Activated CD8-positive, alpha-beta T cell treated with anti-CD3 and anti-CD28 coated beads, Interleukin-2, amount 10 ng/mL, durations not matched to agents 7 days and 5 days (primary cell): ENCODE measurements at places on chromosomes 5 and 9. TPM values are rescaled to one million over a fixed set of nuclear protein-coding genes. Genes with fewer than 3 reads are reported as not detected.

PCDHB5 gene
- not detected for total RNA-seq

- peak overlapping the region; percentile 97 for H3K27ac ChIP-seq
- H3K36me3 ChIP-seq, result peaks cover 8% of the 10 kb centered on the region
These were observed 1.1 kb downstream of the SSNA1 start for GRCh38 chr9:137189297-137190295.

DNA sequence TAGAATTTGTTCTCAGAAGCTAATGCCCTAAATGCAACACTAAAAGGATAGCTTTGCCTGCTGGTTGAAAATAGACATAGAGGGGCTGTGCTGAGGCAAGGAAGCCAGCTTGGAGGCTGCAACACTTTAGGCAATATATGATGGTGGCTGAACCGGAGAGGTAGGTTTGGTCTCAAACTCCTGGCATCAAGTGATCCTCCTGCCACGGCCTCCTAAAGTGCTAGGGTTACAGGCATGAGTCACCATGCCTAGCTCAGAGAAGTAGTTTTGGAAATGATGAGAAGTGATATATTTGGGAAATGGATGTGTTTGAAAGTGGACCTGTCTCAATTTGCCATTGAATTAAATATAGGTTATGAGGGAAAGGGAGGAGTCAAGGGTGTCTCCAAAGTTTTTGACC, 10.0 kb downstream of the DUSP1 start:
- H3K36me3 ChIP-seq, result no peaks in the 10 kb centered on the region
- peaks cover 15% of the 10 kb centered on the region for H3K4me1 ChIP-seq
- H3K27ac ChIP-seq, result no peak overlapping the region
- peaks cover 7% of the 10 kb centered on the region for H3K27me3 ChIP-seq

DNA sequence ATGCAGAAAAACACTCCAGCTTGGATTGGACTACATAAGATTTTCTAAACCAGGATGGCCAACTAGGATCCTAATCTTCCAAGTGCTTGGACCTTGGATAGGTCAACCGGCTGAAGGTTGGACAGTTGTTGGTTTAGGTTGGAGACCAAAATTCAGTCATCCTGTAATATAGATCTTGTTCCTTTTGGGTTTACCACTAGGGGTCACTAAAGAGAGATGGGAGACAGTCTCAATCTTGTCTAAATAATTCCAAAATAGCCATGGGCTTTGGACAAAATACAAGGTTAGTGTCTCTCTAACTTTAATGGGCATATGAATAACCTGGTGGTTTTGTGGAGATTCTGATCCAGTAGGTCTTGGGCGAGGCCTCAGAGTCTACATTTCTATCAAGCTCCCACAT, 148.7 kb upstream of the ERCC6L2 start:
- H3K27me3 ChIP-seq, result peaks cover 14% of the 10 kb centered on the region
- no peak overlapping the region for H3K27ac ChIP-seq
- peaks cover 46% of the 10 kb centered on the region for H3K4me1 ChIP-seq
- no peak for DNase-seq

DNA sequence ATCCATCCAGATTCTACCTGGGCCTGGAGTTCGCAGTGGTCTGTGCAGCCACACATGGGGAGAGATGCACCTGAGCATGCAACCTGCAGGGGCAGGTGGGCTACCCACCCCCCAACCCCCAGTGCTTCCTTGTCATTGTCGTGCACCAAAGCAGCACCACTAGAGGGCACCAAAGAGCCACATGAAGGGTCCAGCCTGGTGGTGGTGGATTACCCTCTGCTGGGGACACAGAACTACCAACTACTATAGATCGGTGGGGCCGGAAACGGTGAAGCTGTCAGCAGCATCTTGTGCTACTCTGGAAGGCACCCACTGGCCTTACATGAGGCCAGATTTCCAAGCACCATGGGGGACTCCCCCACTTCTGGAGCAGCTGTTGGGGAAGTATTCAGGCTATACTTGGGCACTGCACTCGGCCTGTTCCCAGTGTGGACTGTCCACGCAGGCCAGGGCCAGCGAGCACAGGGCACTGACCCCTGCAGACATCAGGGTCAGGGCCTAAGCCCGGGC, 60.2 kb upstream of the TBC1D2 start:
- H3K27me3 ChIP-seq, result no peaks in the 10 kb centered on the region
- H3K27ac ChIP-seq, result no peak overlapping the region
- H3K4me1 ChIP-seq, result no peaks in the 10 kb centered on the region
- no peaks in the 10 kb centered on the region for H3K36me3 ChIP-seq

- H3K27ac ChIP-seq, result no peak overlapping the region
- peaks cover 2% of the 10 kb centered on the region for H3K27me3 ChIP-seq
- DNase-seq, result no peak
- no peaks in the 10 kb centered on the region for H3K36me3 ChIP-seq
- H3K4me1 ChIP-seq, result no peaks in the 10 kb centered on the region
- H3K4me3 ChIP-seq, result no peak overlapping the region
These were observed 71.8 kb downstream of the FRMD3 start for GRCh38 chr9:83466351-83466750.

- peaks cover 11% of the 10 kb centered on the region for H3K4me1 ChIP-seq
- H3K27me3 ChIP-seq, result peaks cover 10% of the 10 kb centered on the region
- H3K27ac ChIP-seq, result no peak overlapping the region
- H3K36me3 ChIP-seq, result no peaks in the 10 kb centered on the region
- no peak for DNase-seq
- H3K4me3 ChIP-seq, result no peak overlapping the region
These were observed 19.6 kb upstream of the ARL15 start for GRCh38 chr5:54329731-54330709.

DNA sequence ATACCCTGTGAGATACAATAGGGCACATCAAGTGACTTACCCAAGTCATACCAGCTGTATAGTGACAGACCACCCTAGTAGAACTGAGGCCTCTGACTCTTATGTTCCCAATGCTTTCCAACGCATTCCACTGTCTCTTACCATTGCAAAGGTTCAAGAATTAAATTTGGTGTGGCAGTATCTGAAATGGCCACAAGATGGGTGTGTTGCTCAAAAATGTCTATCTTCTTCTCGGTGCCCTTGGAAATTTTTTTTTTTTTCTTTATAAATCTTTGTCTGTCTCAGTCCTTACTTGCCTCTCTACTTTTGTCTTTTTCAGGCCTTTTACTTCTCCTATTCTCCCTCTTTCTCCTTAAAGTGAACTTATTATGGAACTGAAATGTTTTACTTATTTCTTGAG, 48.4 kb downstream of the GPR21 start:
- no peaks in the 10 kb centered on the region for H3K27me3 ChIP-seq
- peaks cover 13% of the 10 kb centered on the region for H3K36me3 ChIP-seq
- no peak overlapping the region for H3K4me3 ChIP-seq
- H3K4me1 ChIP-seq, result peaks cover 3% of the 10 kb centered on the region

PCDHGA7 gene
- not detected for total RNA-seq

DNA sequence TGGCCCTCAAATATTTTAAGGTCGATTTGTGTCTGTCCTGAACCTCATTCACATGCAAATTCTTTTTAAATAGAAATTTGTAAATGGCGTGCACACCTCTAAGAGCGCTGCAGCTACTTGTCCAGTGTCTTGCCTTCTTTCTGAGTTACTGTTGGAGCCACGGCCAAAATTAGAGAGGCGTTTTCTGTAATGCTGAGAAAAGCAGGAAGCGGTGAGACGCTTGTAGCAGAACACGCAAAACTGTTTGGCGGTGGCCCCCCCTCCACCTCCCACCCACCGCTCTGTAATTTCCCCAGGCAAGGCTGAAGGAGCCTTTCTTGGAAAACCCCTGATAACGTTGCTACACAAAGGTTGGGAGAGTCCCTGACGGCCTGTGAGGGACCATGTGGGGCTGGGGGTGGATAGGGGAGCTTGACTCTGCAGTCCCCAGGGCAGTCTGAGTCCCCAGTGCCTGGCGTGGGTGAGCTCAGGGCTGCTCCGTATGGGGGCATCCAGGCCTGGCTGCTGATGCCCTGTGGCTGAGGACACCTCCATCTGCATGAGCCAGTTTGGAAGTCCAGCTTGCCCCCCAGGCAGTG, 96.5 kb downstream of the GADD45G start:
- peaks cover 81% of the 10 kb centered on the region for H3K4me1 ChIP-seq
- no peaks in the 10 kb centered on the region for H3K27me3 ChIP-seq
- peak overlapping the region; percentile 90 for H3K27ac ChIP-seq
- H3K36me3 ChIP-seq, result peaks cover 7% of the 10 kb centered on the region
- H3K4me3 ChIP-seq, result peak overlapping the region; percentile 70
